MCF 10A (cell line): ENCODE measurements at places on chromosomes 7 and 10. TPM values are rescaled to one million over a fixed set of nuclear protein-coding genes. Genes with fewer than 3 reads are reported as not detected.
A peak's percentile ranks its signal among the peaks of the same experiment; 100 is the strongest.

- no peak for DNase-seq
Measured at GRCh38 chr10:943334-944033, 12.0 kb upstream of the LARP4B start.

IRF5 gene
- 7.5 and 10.1 TPM in 2 replicates for total RNA-seq

DNA sequence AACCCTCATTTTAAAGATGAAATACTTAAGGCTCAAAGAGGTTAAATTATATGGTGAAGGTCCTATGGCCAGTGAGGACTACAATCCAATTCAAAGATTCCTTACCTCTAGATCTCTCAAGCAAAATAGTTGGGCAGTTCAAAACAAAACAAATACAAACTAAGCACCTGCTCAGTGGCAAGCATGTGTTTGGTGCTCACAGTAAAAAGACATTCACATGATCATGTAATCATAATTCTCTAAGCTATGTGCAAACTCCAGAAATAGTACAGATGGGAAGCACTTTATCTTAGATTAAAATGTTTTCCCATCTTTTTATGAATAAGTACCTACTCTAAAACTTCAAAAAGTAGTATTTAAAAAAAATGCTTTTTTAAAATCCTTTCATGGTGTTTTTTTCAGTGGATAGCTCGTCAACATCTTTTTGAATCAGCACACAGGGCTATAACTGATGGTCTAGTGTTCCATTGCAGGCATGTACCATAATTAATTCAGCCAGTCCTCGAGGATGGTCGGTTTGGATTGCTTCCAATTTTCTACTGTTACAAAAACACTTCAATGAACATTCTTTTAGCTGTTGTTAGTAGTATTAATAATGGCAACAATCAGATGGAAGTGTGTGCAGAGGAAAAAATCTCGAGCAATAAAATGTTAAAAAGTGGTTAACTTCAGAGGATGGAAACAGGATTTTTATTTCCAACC, 58.4 kb downstream of the CHCHD3 start:
- DNase-seq = no peak

GRCh38 chr10:16996530-16996964, 133.1 kb downstream of the CUBN start:
- peak; percentile 28 for DNase-seq

TAF3 gene
- 9.3 and 9.9 TPM in 2 replicates for total RNA-seq

DNA sequence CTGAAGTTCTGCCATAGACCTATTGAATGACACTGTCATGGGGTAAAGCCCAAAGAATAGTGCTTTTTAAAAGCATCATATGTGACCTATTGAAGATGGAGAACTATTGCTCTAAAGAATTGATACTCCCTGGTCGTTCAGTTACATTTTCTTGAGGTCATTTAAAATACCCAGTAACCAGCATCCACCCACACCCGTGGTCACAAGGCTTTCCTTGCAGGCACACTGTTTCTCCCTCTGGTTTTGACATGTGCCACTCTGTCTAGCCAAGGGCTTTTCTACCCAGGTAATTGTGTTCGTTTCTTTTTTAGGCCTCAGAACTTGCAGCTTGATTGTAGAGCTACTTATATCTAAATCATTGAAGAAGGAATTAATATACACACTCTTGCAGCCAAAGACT, 68.3 kb upstream of the LYZL2 start:
- DNase-seq = no peak

DNA sequence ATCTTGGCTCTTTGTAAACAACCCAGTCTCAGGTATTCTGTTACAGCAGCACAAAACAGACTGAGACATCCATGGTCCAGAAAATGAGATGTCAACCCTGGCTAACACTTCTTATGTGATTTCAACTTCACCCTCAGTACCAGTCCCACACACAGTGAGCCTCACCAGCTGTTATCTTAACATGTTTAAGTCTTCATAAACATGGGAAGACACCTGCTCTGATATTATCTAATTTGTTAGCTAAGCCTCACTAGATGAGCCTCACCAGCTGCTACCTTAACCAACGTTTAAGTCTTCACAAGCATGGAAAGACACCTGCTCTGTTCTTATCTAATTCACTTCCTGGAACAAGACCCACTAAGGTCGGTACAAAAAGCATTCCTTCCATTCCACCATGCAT, 130.8 kb downstream of the CALN1 start:
- DNase-seq = no peak

DNA sequence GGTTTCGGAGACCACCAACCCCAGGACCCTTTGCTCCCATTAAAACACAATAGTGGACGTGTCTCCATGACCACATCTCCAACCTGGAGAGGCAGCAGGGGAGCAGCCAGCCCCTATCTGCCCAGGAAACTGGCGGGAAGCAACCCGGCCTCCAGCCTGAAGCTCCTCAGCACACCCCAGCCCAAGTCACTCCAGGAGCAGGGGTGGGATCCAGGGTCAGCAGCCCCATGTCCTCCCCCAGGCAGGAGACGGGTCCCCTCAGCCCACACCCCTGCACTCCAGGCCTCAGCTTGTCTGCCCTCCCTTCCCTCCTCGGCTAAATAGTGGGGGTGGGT, 601 bp downstream of the ADAM8 start:
- DNase-seq = no peak

DNA sequence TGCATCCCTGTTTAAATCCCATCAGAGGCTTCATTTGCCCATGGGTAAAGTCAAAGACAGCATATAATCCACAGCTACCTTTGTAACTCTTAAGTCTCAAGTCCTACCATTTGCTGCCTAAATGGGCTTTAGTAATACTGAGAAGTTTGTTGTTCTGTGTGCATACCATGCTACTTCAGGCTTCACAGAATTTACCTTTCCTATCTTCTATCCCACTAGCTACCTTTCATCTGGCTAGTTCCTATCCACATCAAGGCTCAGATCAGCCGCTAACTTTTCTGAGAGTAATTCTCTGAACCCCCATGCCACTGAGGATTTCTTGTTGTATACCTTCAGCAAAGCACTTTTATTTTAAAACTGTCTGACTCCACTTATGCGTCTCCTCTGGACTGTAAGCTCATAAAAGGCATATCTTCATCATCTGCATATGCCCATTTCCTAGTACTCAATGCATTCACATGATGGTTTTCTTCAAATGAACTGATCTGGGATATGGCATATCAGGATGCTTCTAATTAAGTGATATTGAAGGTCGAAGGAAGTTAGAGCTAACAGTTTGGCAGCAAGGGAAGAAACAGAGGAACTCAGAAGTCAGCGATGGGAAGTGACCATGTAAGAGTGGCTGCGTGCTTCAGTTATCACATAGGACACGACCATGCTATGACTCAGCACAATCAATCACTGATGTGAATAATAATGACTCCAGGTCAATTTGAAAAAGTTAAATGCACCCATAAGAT, 283.9 kb upstream of the DKK1 start:
- DNase-seq = no peak

GRCh38 chr7:103343758-103344452, 662 bp downstream of the DNAJC2 start:
- DNase-seq = peak; percentile 30

DNA sequence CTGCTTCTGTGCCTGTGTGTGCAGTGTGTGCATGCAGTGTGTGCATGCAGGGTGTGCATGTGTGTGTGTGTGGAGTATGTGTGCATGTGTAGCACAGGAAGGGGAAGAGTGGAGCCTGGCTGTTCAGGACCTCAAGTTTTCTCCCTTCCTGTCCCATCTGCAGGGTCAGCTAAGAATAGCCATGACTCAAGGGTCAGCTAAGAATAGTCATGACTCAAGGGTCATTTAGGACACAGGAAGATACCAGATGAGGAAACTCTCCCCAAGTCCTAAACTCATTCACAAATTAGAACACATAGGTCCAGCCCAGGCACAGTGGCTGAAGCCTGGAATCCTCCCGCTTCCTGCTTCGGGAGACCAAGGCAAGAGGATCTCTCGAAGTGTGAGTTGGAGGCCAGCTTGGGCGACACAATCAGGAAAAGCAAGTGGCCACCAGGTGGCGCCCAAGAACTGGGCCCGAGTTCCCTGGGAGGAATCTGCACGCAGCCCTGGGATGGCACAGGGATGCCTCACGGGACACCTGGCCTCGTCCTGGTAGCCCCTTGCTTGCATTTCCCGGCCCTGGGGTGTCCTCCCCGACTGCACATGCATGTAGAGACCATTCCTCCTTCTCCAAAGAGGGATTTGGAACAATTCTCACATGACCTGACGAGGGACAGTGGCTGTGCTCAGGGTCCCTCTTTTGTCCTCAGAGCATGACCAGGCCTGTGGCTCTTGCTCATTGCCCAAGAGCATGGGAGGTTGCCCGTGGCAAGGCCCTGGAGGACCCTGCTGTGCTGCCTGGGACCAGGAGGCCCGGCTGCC, 21.4 kb upstream of the VOPP1 start:
- peak; percentile 75 for DNase-seq

LDB3 gene
- 0.23 and 0.29 TPM in 2 replicates for total RNA-seq

- no peak for DNase-seq
Measured at GRCh38 chr7:20267482-20267881, 50.3 kb upstream of the MACC1 start.

CALHM1 gene
- not detected in 2 replicates for total RNA-seq

OR9A2 gene
- total RNA-seq = not detected in 2 replicates

BBIP1 gene
- 46.9 and 68.7 TPM in 2 replicates for total RNA-seq

- no peak for DNase-seq
Measured at GRCh38 chr10:24824124-24824523, 100.4 kb upstream of the ARHGAP21 start.

DNA sequence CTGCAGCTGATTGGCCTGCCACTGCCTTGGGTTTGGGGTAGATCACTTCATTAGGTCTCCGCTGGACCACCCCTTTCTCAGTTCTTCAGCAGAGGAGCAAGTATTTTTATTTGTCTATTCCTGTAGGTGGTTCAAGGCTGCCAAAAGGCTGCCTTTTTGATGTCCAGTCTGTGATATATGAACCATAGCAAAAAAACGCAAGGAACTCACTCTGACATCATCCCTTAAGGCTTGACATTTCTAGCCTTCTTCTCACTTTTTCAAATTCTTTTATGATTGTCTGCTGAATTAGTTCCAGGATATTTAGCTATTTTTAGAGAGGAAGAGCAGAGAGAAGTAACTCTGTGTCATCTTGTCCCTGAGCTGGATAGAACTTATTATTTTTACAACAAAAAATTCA, 269.2 kb downstream of the BAMBI start:
- DNase-seq = no peak

DNA sequence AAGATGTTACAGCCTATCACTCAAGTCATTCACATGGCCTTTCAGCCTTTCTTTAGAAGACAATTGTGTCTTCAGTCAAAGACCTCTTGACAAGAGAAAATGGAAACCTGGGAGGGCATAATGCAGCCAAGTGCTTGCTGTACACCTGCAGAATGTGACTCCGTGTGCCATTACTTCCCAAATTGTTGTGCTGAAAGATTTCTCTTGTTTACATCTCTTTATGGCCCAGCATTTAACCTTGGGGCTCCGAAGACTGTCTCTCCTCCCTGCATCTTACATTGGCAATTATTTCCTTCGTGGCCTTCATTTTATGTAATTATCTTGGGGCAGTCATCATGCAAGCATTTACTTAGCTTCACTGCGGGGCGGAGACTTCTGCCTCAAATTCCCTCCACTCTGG, 287.0 kb downstream of the TCF7L2 start:
- no peak for DNase-seq

GRCh38 chr7:5012985-5013384, 32.7 kb upstream of the RBAK start:
- no peak for DNase-seq

CYP2C8 gene
- not detected in 2 replicates for total RNA-seq

ETV1 gene
- 5.9 and 6.9 TPM in 2 replicates for total RNA-seq

OR6V1 gene
- total RNA-seq = not detected in 2 replicates

DNA sequence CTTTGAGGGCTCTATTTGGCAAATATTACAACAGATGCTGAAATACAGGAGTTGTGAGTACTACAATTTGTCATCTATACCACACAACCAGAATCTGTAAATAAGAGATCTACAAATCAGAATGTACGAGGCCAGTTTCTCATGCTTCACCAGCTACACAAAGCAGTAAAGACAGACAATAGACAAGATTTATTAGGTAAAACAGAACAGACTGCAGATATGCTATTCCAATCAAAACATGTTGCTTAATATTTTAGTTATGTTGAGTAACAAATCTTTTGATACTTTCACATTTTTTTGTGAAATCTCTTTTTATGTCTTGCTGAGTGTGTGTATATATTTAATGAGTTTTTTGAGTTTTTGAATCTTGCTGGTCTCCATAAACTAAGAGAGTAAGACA, 109.1 kb downstream of the CHCHD3 start:
- peak; percentile 5 for DNase-seq

DNA sequence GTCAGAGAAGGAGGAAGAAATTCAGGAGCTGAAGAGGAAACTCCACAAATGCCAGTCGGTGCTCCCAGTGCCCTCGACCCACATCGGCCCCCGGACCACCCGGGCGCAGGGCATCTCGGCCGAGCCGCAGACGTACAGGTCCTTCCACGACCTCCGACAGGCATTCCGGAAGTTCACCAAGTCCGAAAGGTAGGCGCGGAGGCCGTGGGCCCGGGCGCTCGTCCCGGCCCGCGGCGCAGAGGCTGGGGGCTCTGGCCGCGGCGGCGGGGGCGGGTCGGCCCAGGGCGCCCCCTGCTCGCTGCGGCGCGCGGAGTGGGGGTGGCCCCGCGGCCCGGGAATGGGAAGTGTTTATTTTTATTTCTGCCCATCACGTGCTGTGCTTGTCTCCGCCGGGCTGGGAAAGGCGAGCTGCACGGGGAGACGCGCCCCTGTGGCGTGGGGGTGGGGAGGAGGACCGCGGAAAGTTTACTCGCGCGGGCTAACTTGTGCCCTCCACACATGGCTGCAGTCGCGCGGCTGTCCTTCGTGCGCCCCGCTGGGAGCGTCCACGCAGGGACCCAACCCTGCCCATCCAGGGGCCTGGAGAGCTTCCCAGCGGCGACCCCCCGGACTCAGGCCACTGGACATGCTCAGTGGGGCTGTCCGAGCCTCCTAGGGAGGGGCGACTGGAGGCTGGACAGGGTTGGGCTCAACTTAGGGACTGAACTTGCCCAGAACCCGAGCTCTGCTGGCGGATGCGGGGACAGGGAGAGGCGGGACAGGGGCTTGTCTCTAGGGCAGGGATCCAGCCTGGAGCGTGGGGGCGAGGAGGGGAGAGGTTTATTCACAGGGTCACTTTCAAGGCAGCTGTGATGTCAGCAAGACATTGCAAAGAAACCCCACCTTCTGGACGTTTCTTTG, 82.6 kb upstream of the PRKG1 start:
- no peak for DNase-seq

EXOC6 gene
- 5.9 and 6.6 TPM in 2 replicates for total RNA-seq

GRCh38 chr10:132166216-132166950, 20.4 kb upstream of the DPYSL4 start:
- DNase-seq = no peak

PRLHR gene
- not detected in 2 replicates for total RNA-seq

- peak; percentile 67 for DNase-seq
Measured at GRCh38 chr7:121020249-121020988, 31.9 kb downstream of the CPED1 start.
